A549 treated with dexamethasone at 1 μM for 4 hours (cell line): ENCODE measurements at places on chromosomes 7 and 10. TPM values are rescaled to one million over a fixed set of nuclear protein-coding genes. Genes with fewer than 3 reads are reported as not detected.

FAM149B1 gene
- 7.0 to 8.6 TPM (median 7.3 TPM) in 5 replicates for total RNA-seq

PLEKHA1 gene
- total RNA-seq, result 18.2 to 28.3 TPM (median 23.9 TPM) in 5 replicates

ASB4 gene
- total RNA-seq, result 0.16 to 0.26 TPM (median 0.19 TPM) in 5 replicates

HOXA5 gene
- 4.3 to 6.1 TPM (median 5.0 TPM) in 5 replicates for total RNA-seq

MKX gene
- total RNA-seq, result not detected in 5 replicates

CCL24 gene
- not detected in 5 replicates for total RNA-seq

TRPV5 gene
- total RNA-seq, result not detected in 5 replicates

C10orf53 gene
- not detected in 5 replicates for total RNA-seq

PLAU gene
- total RNA-seq, result 79.7 to 99.9 TPM (median 88.7 TPM) in 5 replicates

SPDYE5 gene
- not detected in 5 replicates for total RNA-seq

LRRC18 gene
- not detected in 5 replicates for total RNA-seq

RTKN2 gene
- 0.69 to 1.0 TPM (median 0.87 TPM) in 5 replicates for total RNA-seq

PTN gene
- not detected in 5 replicates for total RNA-seq

MEOX2 gene
- not detected in 5 replicates for total RNA-seq

SORCS1 gene
- not detected in 5 replicates for total RNA-seq

SLC26A4 gene
- total RNA-seq, result 0.02 to 0.11 TPM (median 0.06 TPM) in 5 replicates

AOC1 gene
- total RNA-seq, result 0.08 TPM in 1 of 5 replicates, not detected in the others

MYO1G gene
- 0.14 to 0.33 TPM (median 0.26 TPM) in 5 replicates for total RNA-seq

LRRC4 gene
- not detected in 5 replicates for total RNA-seq

XRCC2 gene
- total RNA-seq, result 3.7 to 5.6 TPM (median 5.2 TPM) in 5 replicates

HMX2 gene
- total RNA-seq, result 0.07 to 0.11 TPM (median 0.08 TPM) in 3 of 5 replicates, not detected in the others

H2BK1 gene
- total RNA-seq, result not detected in 5 replicates

MYO3A gene
- total RNA-seq, result not detected in 5 replicates

EN2 gene
- 0.61 to 1.1 TPM (median 0.90 TPM) in 5 replicates for total RNA-seq

EIF4H gene
- total RNA-seq, result 307 to 339 TPM (median 327 TPM) in 5 replicates

HMX3 gene
- total RNA-seq, result not detected in 5 replicates

CTAGE6 gene
- not detected in 5 replicates for total RNA-seq

DNAJB12 gene
- 29.2 to 36.8 TPM (median 32.6 TPM) in 5 replicates for total RNA-seq

BTBD16 gene
- total RNA-seq, result 0.43 to 0.81 TPM (median 0.70 TPM) in 5 replicates
